ENCODE measurements at places on chromosomes 16 and 17.

GRCh38 chr17:60887614-60888028, 210.0 kb downstream of the BCAS3 start:
- DNase-seq, result no peak

DNA sequence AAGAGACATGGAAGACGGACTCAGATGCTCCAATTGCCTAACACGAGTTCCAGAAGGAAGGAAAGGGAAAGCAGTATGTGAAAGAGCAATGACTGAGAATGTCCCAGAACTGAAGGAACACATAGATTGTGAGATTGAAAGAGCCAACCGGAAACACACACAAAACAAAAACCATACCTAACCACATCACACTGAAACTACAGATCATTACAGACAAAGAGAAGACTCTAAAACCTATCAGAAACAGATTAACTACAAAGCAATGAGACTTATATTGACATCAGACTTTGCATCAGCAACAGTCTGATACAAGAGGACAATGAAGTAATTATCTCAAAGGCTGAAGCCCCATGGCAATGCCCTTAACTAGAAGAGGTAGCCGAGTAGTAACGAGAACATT, 45.6 kb upstream of the CLEC18B start:
- no peak for DNase-seq

DNA sequence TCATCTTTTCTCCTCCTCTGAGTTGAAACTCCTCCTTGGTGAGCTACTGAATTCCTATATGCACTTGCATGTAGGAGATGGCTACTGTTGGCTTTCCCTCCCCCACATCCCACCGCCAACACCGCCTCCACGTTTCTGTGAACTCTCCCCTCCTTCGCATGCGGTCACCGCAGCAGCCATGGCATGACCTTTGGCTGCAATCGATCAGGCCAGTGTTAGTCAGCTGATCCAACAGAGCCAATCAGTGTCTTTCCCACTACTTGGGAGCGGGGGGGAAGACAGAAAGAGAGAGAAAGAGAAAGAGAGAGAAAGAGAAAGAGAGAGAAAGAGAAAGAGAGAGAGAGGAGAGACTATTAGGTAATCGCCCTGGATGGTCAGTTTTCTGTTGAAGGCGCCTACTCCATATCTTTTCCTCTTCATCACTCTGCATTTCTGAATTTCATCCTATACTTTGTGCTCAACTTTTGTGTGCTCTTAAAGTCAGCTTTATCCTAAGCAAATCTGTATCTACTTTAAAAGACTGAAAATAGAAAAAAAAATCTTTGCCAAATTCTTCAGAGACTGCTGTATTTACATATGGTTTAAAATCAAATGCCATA, 22.7 kb downstream of the ASGR1 start:
- DNase-seq, result no peak

DNA sequence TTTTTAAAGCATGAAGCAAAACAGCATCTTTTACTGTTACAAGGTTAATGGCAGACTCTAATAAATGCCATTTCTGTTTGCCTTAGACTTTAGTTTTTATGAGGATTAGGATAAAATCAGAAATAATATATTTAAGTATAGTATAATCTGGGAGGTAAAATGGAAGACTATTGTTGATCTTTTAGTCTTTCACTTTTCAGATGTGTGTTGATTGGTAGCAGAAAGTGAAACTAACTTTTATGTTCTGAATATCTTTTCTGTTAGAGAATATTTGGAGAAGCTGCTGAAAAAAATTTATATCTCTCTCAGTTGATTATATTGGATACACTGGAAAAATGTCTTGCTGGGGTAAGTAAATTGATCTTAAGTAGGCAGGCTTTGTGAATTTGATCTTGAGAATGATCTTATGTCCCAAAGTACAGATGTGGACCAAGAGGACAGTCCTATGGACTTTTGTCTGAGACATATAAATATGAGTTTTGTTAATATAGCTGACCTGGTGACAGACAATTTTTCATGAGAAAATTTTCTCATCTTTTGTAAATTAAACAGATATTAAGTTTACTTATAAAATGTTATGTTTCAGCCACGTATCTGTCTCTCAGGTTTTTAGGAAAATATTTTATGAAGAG, 64.1 kb downstream of the NF1 start:
- DNase-seq, result no peak

DNA sequence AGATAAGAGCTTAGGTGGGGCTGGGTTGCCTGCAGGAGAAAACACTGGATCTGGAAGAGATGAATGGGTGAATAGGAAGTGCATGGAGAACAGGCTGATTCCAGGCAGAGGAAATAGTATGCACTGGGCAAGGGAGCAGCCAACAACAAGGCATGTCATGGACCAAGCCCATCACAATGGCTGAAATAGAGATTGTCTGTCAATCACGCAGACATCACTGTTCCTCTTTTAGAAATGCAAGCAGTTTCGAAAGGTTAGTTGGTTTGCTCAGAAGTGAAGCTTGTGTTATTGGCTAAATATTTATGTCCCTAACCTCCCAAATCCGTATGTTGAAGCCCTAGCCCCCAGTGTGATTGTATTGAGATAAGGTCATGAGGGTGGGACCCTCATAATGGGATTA, 621.7 kb upstream of the CDH11 start:
- DNase-seq, result no peak

- DNase-seq, result peak; percentile 28
Observed at GRCh38 chr17:80812362-80813088, 179.1 kb upstream of the CHMP6 start.

GRCh38 chr16:73915935-73916334, 380.7 kb upstream of the PSMD7 start:
- DNase-seq, result no peak

GRCh38 chr17:43599046-43599395, 52.9 kb upstream of the ETV4 start:
- DNase-seq, result no peak

DNA sequence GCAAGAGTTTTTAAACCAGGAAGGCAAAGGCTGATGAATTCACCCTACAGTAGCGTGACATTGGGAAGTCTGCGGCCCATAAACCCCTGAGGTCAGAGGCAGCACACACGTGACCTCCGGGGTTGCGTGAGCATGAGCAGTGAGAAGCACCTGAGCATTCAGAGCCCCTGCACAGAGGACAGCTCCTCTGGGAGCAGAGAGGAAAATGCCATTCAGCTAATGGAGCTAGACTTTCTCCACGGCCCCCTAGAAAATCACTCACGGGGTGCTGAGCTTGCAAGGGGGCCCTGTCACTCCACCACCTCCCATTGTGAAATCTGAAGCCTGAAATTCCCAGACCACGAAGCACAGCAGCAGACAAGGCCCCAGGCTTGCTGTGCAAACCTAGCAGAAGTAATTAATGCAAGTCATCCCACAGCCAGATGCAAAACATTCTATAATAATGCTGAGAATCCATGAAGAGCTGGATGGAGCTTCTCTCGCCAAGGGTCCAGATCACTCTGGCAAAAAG, 114.9 kb upstream of the RCVRN start:
- DNase-seq, result no peak

GRCh38 chr16:13436641-13437412, 483.1 kb upstream of the ERCC4 start:
- DNase-seq, result no peak

GRCh38 chr16:84450176-84450865, 54.1 kb downstream of the MEAK7 start:
- no peak for DNase-seq

DNA sequence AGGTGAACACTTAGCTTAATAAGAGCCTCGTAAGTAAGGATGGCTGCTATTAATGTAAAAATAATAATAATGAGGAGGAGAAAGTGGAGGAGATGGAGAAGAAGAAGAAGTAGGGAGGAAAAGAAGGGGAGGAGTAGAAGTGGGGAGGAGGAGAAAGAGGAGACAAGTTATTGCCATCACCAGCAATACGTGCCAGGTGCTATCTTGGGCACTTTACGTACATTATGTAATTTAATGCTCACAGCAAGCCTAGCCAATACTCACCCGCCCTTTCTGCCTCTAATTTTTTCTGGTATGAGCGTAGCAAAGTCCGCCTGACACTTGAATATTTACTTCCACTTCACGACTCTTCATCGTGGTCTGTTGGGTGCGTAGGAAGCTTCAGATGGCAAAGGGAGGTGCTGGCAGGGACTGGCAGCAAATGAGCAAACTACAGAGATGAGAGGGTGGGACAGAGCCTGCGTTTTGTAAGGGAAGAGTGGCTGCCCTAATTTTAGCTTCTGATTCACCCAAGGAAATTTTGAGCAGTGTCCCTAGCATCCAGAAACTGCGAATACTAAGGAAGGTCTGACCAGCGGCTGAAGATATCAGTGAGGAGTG, 42.1 kb upstream of the CDH13 start:
- DNase-seq, result no peak

DNA sequence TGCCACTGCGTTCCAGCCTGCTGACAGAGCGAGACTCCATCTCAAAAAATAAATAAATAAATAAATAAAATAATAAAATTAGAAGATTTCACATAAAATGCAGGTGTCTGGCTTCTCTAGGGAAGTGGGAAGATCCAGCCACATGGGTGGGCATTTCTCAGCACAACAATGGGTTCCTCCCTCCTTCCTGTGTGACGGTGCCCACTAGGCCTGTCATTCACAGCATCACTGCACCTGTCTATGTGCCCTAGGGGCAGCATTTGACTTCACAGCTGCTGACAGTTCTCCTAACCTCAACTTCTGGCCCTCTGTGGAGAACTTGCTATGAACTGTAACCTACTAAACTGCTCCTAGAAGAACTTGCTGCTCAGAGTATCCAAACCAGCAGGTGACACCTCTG, 3.0 kb downstream of the ABHD15 start:
- DNase-seq, result peak; percentile 6

GRCh38 chr17:14302431-14303099, 1.7 kb downstream of the HS3ST3B1 start:
- DNase-seq, result peak; percentile 83

GRCh38 chr17:55722742-55723487, at the start of gene TMEM100:
TMEM100 (minus strand) TSS chr17:55722864; CDS start chr17:55721070, 1,794 bp downstream.
- DNase-seq, result no peak

DNA sequence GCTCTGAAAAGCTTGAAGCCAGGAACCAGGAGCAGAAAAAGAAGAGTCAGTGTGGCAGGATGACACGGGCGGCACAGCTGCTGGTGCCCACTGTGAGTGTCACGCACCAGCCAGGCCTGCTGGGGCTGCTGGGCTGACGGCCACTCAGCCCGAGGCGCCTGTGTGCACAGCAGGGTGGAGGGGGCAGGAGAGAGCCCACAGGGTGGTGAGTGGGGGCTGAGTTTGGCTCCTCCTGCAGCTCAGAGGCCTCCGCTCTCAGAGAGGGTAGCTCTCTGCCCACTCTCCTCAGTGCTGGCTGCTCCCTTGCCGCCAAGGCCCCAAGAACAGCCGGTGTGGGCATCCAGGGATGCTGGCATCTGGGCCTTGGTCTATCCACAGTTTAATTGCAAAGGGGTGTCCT, 59.6 kb downstream of the GSG1L start:
- DNase-seq, result no peak

DNA sequence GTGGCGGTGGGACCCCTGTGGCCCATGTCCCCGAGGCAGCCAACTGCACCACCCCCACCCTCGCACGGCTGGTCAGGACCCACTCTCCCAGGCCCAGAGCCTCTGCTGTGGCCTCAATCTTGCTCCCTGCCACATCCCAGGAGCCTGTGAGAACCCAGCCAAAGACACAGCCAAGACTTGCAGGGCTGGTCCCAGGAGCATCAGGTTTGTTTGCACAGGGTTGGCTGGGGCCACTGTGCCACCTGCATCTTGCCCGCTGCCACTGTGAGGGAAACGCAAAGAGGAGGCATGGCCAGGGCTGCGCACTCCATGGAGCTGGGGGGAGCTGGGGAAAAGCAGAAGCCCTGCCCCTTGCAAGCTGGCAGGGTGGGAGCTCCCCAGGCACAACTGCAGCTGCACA, 92.5 kb downstream of the SSH2 start:
- DNase-seq, result no peak

- DNase-seq, result no peak
Observed at GRCh38 chr16:54817432-54817831, 113.2 kb upstream of the IRX5 start.

GRCh38 chr16:76964464-76965154, 226.4 kb upstream of the MON1B start:
- no peak for DNase-seq

GRCh38 chr17:34081269-34081668, 173.8 kb upstream of the CCL2 start:
- no peak for DNase-seq

DNA sequence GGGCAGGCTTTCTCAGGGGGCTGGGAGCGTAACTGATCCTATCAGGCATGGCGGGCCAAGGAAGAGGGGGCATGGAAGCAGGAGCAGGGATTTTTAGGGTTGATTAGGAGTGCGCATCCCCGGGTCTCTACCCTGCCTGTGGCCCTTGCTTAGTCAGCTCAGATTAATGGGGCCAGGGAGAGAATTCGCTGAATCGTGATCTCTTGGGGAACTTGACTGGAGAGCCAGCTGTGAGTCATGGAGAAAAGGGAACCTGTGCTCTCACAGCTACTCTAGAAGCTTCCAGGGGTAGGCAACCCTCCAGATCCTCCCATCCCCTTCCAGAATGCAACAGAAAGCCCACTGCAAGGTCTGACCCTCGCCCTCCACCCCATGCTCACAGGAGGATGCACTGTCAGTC, 3.6 kb downstream of the FOXN1 start:
- DNase-seq, result no peak

DNA sequence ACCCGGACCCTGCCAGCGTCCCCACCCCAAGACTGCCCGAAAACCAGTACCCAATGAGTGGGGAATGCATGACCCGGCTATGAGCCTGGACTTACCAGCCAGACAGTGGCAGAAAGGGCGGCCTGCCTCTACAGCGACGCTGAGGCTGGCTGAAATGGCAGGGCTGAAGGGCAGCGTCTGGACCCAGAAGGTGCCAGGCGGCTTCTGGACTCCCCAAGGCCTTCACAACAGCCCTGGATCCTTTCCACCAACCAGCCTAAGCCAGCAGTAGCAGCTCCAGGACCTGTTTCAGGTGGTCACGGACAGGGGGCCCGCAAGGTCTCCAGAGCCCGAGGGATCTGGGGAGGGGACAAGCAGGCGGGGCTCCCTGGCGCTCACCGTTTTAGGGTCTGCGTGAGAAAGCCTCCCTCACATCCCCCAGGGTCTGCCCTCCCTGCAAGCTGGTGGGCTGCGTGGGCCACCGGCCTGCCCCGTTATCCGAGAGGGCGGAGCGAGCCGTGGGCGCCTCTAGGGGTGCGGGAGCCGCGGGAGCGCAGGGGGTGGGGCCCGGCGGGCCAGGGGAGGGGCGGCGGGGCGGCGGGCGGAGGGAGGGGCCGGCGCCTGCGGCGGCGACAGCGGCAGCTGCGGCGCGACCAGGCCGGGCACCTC, at the start of gene RIPOR1:
Gene RIPOR1 (plus strand): TSS at position 608 of the 648 bp plus-strand sequence. CDS start 9,618 bp downstream, outside the sequence.
- peak; percentile 32 for DNase-seq

GRCh38 chr16:10982465-10983150, 38.2 kb downstream of the CLEC16A start:
- no peak for DNase-seq

GRCh38 chr17:41339571-41340172, 11.0 kb downstream of the KRT33A start:
- no peak for DNase-seq
